ENCODE measurements at places on chromosomes 3 and 15.
A peak's percentile ranks its signal among the peaks of the same experiment; 100 is the strongest.

- DNase-seq, result no peak
Measured at GRCh38 chr15:29615791-29616190, 206.5 kb downstream of the TJP1 start.

DNA sequence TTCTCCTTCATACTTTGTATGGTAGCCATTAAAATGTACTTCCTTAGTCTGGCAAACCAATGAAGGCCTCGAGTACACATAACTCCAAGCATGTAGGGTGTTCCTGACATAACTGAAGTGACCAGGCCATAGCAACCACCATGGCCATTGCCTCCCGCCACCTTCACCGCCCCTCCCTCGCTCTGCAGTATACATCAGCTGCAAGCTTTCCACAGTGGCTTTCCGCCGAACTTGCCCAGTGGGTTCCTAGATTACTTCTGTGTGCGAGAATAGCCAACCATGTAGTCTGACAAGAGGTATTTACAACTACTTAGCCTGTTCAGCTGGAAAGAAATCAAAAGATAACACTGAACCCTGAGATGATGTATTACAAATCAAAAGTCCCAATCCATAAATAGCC, 3.4 kb upstream of the CTNNB1 start:
- DNase-seq, result no peak

DNA sequence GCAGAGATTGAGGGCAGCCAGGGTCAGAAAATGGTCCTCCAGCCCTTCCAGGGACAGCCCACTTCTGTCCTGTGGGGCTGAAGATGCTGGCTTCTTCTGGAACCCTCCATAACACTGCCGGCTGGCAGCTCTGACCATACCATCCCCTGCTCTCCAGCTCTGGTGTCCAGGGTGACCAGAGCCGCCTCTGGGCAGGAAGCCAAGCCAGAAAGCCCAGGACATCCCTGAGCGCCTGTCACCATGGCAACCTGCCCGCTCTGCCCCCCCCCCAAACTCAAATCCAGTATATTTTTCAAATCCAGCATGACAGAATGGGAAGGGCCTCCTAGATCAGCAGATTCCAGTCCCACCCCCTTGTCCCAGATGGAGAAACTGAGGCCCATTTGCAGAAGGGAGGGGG, 420 bp upstream of the TMIE start:
- no peak for DNase-seq

DNA sequence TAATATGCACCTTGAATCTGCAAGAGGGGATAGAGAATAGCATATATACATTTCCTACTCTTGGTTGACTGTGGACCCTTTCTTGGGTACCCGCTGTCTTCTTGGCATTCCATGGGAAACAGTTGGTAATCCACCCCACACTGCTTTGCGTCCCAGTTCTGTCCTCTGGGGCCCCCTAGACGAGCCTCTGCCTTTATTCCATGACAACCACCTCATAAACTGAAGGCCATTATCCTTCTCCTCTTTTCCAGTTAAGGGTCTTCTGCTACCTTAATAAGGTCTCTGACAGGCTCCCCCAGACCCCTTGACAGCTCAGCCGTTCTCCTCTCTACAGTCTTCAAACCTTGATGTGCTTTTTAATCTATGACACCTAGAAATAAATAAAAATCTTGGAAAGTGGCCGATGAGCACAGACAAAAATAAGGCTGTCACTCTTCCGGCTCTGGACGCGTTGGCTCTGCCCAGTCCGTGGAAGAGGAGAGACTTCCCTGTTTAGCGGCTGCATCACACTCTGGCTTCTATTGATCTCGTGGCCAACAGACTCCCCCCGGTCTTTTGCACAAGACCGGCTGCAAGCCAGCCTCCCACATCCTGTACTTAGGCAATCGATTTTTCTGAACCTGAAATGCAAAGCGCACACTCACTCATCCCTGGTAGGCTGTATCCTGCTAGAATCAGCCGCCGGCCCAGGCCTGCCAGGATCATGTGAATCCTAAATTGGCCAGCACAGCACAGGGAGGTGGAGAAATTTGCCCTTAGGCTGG, 251.0 kb upstream of the TLE3 start:
- no peak for DNase-seq

DNA sequence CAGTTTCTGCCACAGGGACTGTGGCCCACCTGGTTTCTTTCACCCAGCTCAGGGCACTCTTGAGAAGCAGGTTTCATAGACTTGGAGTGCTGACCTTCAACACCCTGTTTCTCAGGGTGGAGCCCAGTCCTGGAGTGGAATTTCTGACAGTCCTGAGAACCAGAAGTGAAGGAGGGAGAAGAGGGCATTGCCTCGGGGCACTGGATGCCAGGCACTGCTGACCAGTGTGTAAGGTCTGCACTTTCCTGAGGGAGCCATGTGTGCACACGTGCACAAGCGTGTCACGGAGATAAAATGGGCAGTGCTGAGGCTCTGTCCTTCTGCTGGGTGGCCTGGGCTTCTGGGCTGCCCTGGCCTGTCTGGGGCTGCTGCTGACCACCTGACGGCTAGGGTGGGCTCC, 118.5 kb downstream of the SEC22A start:
- DNase-seq, result no peak

DNA sequence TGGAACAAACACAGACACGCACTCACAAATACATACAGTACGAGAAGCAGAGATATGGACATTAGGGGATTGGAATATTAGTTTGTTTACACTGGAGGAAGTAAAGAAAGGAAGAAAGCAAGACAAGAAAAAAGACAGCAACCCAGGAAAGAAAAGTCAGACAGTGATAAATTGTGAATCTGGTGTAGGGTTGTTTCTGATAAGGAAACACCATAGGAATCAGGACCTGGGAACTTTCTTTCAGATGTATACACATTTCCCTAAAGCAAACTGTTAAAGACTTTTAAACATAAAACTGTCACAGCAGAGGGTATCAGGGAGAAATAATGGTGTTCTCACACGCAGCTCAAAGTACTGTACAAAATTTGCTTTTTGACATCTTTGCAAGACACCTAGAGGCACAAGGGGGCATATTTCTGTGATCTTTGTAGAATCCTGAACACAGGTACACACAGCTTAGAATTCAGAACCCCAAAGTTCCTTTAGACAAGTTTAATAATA, 153.7 kb downstream of the TUSC7 start:
- DNase-seq, result no peak

DNA sequence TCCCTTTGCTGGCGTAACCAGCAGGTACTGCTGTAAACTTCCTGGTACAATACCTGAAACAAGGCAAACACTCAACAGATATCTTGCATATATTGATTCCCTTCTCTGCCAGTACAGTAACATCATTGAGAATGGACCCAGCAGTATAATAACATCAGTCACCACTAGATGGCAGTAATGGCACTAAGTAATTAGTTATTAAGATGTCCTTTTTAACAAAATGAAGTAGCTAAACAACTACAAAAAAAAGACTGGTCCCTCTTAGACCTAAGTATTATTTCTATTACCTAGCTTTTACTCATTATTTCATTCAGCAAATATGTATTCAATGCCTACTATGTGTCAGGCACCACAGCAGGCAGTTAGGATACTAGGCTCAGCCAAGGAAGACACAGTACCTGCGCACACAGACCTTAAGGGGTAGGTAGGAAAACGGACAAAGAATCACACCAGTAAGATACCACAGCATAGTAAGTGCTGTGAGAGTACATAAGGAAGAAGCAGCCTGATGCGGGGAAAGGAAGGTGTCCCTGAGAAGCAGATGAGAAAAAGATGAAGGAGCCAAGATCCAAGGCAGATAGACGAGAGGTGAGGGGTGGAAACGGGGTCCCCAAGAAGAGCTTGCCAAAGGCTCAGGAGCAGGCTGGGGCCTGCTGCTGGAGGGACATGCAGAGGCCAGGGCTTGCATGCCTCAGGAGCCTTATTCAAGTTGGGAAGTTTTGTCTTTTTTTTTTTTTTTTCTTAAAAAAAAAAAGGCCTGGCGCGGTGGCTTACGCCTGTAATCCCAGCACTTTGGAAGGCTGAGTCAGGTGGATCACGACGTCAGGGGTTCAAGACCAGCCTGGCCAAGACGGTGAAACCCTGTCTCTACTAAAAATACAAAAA, 102.7 kb upstream of the CHD2 start:
- DNase-seq, result peak; percentile 71

GRCh38 chr15:83747050-83747717, 93.3 kb downstream of the ADAMTSL3 start:
- DNase-seq, result peak; percentile 74

- no peak for DNase-seq
Measured at GRCh38 chr3:126360714-126361060, 3.5 kb upstream of the KLF15 start.

DNA sequence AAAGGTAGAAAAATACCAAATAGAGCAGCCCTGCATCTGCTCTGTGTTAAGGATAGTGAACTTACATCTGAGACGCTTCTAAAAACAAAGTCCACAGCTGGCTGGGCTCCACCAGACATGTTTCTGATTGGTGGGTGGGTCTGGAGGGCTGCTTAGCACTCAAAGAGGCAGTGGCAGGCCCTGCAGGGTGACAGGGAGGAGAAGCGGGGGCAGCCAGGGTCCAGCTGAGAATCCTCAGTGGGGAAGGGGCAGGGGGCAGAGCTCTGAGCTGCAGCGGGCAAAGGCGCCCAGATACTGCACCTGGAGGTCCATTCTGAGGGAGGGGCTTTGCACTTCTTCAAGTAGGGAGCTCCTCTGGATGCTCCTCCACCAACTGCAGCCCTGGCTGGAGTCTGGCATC, 28.1 kb downstream of the PRR23E start:
- DNase-seq, result no peak

- peak; percentile 82 for DNase-seq
Measured at GRCh38 chr15:85587707-85588411, 206.9 kb downstream of the KLHL25 start.

GRCh38 chr3:79140708-79141107, 627.1 kb downstream of the ROBO1 start:
- DNase-seq, result peak; percentile 64

- DNase-seq, result peak; percentile 19
Measured at GRCh38 chr3:158640646-158641045, 3.7 kb upstream of the GFM1 start.

- DNase-seq, result no peak
Measured at GRCh38 chr3:11213810-11214450, 58.3 kb upstream of the ATG7 start.

DNA sequence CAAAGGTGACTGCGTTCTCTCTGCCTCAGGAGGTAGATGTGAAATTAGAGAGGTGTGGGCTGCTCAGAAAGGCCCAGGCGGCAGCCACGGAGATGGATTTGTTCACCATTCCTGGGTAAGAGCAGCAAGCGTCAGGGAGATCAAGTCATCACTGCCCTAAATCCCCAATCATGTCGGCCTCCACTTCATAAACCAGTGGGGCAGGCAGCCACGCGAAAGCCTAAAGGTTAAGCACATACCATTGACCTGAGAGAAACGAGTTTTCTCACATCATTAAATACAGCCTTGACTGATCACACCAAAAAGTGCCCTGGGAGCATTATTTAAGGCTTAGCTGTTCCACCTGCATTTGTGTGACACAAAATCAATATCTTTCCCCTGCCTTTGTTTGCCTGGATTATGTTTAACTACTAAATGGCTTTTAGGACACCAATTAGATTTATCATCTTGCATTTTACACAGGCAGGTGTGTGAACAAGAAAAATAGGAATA, 50.7 kb upstream of the FOXB1 start:
- DNase-seq, result no peak

- DNase-seq, result peak; percentile 42
Measured at GRCh38 chr3:30632065-30632464, 25.7 kb downstream of the TGFBR2 start.

DNA sequence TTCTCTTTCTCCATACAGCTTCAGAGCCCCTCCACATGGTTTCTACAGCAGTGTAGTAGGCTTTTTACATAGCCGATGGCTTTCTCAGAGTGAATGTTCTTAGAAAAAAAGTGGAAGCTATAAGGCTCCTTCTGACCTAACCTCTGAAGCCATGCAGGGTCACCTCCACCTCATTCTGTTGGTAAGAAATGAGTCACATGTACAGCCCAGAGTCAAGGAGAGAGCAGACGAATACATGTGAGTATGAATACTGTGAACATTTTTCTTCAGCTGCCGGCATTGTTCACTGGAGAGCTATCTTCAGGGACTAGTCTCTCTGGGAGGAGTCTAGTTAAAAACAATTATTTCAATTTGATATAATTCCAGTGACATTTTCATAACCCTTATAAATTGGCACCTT, 68.2 kb upstream of the THRB start:
- no peak for DNase-seq

DNA sequence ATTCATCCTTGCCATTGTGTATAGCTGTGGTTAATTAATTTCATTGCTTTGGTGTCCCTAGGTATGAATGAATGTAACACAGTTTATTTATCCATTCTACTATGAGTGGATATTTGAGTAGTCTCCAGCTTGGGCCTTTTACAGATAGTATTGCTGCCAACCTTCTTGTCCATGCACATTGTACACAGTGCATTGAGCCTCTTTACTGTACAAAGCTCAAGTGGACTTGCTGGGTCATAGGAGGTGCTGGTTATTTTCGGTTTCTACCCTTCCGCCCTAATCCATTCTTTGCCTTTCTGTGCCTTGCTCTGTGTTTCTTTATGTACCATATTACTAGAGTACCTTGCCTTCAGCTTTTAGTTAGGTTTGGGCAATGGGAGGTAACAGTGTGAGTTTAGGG, 60.7 kb downstream of the DUT start:
- DNase-seq, result no peak

- no peak for DNase-seq
Measured at GRCh38 chr3:22989716-22990115, 213.4 kb upstream of the UBE2E2 start.

- no peak for DNase-seq
Measured at GRCh38 chr15:62324382-62324781, 159.3 kb upstream of the C2CD4B start.

DNA sequence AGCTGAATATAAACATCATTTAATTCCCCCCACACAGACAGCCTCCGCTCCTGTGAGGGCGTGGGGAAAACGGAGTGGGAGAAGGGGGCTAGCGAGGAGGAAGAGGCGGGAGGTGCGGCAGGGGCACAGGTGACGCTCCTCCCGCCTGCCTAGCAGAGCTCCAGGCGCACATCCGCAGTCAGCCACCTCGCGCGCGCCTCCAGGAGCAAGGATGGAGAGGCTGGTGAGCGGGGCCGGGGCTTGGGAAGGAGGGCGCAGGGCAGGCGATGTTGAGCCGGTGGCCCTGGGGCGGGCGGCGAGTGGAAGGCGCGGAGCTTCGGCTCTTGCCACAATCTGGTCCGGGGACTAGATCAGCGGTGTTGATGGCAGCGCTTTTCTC, at the start of gene CD200:
CD200 (plus strand) TSS at position 155 of the 379 bp plus-strand sequence; CDS start at position 212, 57 bp downstream.
- DNase-seq, result peak; percentile 16

DNA sequence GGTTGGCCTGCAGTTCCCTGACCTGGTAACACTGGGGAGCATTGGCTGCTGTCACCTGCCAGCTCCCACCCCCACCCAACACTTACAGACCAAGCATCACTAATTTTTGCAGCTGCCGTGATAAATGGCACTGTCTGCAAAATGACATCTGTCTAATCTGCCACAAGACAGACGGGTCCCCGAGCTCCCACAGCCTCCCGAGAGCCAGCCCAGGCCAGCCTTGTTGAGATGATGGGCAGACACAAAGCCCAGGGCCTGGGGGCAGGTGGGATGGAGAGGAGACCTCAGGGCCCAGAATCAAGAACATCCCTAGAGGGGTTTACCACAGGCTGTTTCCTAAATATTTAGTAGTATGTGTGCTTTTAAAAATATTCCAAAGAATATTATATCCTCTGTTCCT, 203.4 kb downstream of the TBC1D2B start:
- DNase-seq, result no peak
